ENCODE measurements at places on chromosomes 13 and 19.

DNA sequence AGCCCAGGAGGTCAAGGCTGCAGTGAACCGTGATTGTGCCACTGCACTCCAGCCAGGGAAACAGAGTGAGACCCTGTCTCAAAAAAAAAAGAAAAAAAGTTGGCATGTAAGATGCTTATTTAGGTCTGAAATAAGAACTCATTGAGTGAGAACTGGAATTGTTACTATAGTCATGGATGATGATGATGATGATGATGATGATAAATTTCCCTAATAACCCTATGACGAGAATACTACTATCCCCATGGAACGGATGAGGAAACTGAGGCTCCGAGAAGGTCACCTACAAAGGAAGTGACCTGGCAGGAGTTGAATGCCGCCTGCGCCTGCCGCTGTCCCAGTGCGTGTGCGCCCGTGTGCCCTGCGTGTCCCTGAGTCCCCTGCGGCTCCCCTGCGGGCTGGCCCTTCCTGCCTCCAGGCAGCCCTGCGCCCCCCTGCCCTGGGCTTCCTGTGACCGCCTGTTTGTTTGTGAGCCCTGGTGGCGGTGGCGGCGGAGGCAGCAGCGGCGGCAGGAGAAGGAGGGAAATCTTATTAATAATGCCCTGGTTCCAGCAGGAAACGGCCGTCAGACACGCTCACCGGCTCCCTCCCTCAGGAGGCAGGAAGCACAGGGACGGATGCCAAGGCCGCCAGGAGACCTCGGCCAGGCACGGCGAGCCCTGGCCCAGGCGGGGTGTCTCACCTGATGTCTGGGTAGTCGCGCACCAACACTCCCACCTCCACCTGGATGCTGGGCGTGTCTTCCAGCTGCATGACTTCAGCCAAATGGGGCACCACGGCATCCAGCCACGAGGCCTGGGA lies 29.6 kb downstream of the EXOC3L2 start:
- peak; percentile 27 for DNase-seq

- no peak for DNase-seq
Observed at GRCh38 chr19:39001041-39001440, 25.5 kb upstream of the FBXO17 start.

GRCh38 chr19:14972676-14973075 lies 7.0 kb downstream of the SLC1A6 start:
- DNase-seq: no peak

DNA sequence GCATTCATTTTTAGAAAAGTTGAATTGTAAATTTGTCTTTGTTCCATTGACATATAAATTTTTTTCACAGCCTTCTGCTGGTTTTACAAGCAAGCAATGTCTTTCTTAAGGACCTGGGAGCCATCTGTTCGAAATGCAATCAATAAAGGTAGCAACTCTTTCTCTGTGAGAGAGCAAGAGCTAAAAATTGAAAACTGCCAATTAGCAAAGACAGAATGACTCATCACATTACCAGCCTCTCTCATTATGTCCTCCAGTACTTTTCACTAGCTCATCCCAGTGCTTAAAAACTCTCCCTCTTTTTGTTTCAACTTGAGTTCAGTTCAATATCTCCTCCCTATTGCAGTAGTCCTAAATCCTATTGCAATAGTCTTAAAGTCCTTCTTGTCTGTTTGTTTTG lies 760.7 kb upstream of the SLITRK6 start:
- no peak for DNase-seq

DNA sequence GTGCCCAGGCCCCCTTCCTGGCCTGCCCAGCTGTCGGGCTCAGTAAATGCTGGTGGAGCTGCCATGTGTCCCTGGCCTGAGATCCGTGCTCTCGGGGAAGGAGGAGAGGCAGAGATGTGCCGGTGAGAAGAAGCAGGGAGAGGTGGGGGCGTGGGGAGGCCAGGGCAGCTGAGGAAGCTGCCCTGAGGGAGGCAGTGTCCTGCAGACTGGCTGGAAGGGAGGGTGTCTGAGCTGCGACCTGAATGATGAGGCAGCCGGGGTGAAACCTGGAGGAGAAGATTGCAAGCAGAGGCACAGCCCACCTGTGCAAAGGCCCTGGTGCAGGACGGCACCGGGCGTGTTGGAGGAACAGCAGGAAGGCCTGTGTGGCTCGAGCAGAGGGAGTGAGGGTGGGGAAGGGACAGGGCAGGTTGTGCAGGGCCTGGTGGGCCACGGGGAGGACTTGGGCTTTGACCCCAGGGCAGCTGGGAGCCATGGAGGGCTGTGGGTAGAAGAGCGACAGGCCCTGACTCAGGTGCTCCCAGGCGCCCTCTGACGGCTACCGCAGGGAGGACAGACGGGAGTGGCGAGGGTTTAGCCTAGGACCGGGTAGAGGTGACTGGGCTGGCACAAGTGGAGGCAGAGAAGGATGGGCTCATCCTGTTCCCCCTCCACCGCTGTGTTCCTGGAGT lies 14.0 kb upstream of the CELF5 start:
- DNase-seq: peak; percentile 63

DNA sequence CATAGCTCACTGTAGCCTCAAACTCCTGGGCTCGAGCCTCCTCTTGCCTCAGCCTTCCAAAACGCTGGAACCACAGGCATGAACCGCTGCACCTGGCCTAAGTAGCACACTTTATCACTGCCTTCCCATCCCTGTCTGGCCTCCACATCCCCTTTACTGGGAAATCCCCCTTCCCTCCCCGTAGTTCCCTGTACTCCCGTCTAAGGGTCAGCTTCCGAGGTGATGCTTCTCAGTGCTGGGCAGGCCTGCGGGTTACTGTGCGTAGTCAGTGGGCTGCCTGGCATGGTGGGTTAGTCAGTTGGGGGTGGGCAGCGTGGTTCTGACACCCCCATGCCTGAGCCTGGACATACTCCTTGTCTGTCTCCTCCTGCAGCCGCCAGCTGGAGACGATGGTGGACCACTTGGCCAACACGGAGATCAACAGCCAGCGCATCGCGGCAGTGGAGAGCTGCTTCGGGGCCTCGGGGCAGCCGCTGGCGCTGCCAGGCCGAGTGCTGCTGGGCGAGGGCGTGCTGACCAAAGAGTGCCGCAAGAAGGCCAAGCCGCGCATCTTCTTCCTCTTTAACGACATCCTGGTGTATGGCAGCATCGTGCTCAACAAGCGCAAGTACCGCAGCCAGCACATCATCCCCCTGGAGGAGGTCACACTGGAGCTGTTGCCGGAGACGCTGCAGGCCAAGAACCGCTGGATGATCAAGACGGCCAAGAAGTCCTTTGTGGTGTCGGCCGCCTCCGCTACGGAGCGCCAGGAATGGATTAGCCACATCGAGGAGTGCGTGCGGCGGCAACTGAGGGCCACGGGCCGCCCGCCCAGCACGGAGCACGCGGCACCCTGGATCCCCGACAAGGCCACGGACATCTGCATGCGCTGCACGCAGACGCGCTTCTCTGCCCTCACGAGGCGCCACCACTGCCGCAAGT lies 8.4 kb downstream of the PLEKHF1 start:
- DNase-seq: no peak

DNA sequence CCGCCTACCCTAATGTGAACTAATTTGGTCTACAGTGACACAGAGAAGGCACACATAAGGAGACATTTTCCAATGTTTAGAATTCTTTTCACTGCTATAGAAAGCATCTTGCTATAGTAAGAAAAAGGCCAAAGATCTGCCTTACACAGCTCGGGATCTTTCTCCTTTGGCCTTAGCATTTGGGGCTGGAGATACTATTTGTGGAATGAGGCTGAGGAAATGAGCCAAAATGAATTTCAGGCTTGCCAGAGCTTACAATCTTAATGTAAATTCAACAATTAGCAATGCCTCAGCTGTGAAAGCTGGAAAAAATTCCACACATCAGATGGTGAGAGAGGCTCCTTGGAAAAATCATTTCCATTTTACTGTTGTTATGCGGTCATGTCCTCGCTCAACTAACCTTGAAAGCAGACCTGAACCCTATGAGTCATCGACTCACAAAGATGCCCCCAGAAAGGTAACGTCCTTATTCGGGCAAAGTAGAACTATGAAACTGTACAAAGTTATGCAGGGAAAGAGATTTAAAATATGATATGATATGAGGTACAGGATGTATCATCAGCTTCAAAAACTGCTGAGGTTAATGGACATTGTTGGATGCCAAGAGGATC lies 324.5 kb upstream of the NBEA start:
- no peak for DNase-seq

- no peak for DNase-seq
Observed at GRCh38 chr13:35711909-35712308, 235.4 kb upstream of the MAB21L1 start.

- DNase-seq: no peak
Observed at GRCh38 chr13:41915081-41915480, 45.8 kb downstream of the VWA8 start.

DNA sequence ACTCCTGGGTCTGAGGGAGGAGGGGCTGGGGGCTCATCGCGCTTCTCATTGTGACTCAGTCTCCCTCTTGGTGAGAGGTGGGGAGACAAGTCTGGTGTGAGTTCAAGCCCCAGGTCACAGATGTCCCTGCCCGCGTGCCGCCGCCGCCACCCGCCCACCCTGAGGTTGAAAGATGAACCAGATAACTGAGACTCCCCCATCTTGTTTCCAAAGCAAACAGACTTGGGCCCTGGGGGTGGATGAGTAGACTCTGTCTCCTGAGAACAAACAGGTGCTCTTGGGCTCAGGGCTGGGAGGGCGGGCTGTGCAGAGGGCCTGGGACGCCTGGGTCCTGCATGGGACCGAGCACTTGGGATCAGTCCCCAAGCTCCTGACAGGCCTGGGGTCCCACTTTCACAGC lies 567 bp downstream of the SBK2 start:
- no peak for DNase-seq
